ENCODE measurements at places on chromosomes 7 and 10.

DNA sequence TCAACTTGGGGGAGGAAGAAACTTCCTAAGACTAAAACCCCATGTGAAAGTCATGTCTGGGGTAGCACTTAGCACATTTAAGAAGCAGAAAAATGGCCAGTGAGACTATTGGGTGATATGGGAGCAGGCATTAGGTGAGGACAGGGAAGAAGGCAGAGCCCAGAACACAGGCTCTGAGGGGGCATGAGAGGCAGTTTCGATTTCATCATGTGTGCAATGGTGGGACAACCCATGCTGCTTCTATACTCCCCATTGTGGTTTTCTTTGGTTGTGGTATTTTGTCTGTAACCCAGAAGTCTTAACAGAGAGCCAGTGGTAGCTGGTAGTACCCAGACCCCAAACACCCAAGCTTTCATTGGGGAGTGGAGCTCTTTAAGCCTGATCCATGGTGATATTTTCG, 752.0 kb downstream of the GRID1 start:
- DNase-seq: no peak

- no peak for DNase-seq
These were observed 151.1 kb downstream of the CXCL12 start for GRCh38 chr10:44233561-44234482.

DNA sequence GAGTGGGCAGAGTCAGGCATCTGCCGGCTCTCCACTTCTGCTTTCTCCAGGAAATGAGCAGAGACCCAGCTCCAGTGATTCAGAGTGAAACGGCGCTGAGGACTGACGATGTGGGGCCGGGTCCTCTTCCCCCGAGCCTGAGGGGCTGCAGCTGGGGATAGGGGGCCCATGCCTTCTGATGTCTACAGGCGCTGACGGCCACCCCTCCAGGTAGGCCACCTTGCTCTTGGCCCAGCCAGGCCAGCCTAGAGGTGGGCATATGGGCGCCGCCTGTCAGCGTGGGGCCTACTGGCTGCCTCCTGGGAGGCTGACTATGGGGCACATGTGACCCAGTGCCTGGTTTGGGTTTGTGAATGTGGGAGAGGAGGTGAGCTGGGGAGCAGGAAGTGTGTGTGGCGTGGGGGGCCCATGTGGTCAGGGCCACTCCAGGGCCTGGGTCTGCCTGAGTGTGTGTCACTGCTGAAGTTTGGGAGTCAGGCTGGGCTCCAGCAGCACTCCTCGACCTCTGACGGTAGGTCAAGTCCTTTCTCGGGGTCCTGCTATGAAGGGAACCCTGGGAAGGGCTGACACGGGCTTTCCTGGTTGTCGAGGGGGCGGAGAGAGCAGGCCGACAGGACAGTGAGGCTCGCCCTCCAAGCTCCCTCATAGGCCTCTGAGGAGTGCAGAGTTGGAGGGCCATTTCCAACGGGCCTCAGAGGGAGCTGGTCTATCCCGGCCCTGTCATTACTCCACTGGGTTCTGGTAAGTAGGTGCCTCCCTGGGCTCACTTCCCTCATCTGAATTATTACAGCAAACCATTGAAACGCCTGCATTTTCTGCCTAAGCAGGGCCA, at the start of gene WDFY4:
WDFY4 (plus strand) TSS at position 82 of the 832 bp plus-strand sequence. CDS start 24,860 bp downstream, outside the sequence.
- no peak for DNase-seq

DNA sequence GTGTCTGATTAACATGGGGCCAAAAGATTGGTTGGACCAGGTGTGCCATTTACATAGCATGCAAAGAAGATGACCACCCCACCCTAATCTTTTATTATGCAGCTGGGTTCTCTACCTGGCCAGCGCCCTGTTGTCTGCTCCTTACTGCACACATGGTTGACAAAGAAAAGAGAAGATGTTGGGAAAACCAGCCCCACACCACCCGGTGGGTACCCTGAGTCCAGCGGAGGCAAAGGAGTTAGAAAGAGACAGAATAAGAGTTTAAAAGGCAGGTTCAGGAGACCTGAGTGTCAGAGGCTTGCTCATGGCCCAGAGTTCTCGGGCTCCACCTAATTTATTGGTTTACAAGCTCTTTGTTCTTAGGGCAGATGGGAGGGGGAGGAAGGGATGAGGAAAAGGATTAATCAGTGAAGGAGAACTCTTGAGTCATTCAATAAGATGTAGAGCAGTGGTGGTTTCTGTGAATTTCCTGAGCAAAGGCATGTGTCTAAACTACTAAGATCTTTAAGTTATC, 24.1 kb upstream of the ABCA13 start:
- no peak for DNase-seq

DNA sequence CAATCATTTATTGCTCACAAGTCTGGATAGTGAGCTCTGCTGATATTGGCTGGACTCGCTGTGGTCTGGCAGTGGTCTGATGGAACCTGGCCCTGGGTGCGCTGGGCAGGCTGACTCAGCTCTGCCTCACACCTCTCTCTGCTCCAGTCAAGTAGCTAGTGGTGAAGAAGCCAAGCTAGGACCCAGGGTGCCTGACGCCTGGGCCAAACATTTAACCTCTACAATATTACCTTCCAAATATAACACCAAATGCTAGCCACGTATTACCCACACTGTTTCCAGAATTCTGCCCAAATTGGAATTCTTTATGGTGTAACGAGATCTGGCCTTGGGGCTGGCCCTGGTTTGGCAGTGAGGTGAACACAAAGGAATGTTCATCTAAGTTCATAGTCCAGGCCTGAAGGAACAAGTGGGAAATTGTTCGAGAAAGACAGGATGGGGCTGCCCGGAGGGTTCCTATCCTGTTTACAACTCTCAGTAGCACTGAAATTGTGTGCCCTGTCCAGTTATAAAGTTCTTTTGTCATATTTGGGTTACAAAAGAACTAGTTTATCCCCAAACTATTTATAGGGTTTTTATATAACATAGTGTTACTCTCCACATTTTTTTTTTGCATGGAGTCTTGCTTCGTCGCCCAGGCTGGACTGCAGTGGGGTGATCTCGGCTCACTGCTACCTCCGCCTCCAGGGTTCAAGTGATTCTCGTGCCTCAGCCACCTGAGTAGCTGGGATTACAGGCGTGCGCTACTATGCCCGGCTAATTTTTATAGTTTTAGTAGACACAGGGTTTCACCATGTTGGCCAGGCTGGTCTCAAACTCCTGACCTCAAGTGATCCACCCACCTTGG, 16.3 kb downstream of the OR2AE1 start:
- DNase-seq: no peak

GRCh38 chr10:132354356-132355094, 22.5 kb downstream of the LRRC27 start:
- no peak for DNase-seq

DNA sequence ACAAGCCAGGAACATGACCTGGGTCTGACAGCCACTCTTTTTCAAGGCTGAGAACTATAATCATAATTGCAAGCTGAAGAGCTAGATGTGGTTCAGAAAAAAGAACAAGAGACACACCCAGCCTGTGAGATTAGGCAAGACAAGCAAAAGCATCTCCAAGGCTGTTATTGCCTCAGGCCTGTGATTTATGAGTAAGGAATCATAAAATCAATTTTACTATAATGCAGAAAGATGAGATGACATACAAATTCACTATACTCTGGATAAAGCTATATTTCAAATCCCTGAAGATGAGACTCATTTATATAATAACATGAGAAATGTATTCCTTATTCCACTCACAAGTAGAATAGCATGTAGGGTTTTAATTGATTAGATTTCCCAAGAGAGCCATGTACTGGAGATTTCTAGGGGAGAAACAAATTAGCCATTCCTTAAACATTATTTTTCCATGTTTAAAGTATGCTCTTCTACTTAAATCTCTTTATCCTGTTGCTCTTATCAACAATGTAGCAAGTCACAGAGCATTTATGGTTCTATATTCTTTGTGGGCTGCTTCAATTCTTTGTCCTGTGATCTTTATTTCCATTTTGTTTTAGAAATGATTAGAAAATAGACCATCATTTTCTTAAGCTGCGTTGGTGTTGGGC, 47.4 kb downstream of the FHIP2A start:
- DNase-seq: no peak

- no peak for DNase-seq
These were observed 205.8 kb upstream of the SLC26A5 start for GRCh38 chr7:103651593-103652377.

DNA sequence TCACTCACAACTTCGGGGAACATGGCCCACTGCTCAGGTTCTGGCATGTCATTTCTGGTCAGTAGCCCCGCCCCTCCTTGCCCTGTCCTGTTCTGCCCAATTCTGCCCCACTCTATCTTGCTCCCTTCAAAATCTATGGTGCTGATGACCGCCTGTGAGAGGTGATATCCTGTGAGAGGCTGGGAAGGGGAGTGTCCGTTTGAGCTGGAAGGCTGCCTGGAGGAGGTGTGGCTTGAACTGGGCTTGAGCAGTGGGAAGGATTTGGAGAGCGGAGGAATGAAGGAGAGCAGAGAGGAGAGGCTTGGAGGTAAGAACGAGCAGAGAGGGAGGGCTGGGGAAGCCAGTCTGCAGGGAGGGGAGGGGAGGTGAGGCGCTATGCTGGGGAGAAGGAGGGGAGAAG, 145.3 kb downstream of the RPS24 start:
- no peak for DNase-seq

- DNase-seq: no peak
These were observed 5.9 kb upstream of the SUN1 start for GRCh38 chr7:826230-826917.

DNA sequence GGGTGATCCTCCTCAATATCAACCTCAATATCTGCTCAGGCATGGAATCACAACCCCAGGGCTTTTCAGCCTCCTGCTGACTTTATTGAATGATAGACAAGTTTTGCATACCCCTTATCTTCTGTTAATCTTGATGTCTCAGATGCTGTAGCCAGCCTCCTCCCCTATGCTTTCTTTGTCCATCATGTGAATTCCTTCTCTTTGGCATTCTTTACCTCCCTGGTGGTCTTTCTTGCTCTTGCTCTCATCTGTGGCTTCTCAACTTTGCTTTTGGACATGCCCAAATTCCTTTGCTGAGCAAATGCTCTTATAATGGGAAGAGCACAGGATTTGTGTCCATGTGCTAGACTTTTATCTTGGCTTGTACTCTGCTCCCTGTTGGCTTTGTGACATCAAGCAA, 73.4 kb upstream of the FAM13C start:
- no peak for DNase-seq

GRCh38 chr7:33248671-33249070, 119.3 kb downstream of the BBS9 start:
- DNase-seq: no peak

- DNase-seq: no peak
These were observed 395.8 kb upstream of the ZMIZ1 start for GRCh38 chr10:78672918-78673317.

GRCh38 chr7:142873281-142873784, 12.2 kb downstream of the TRPV6 start:
- DNase-seq: no peak

- no peak for DNase-seq
These were observed 19.1 kb downstream of the TSPAN14 start for GRCh38 chr10:80473096-80473657.

GRCh38 chr10:114584419-114584818, 73.7 kb downstream of the ABLIM1 start:
- DNase-seq: no peak

GRCh38 chr7:36860681-36861080, 136.4 kb upstream of the AOAH start:
- DNase-seq: no peak

GRCh38 chr7:128738570-128739047, 550 bp upstream of the CALU start:
- no peak for DNase-seq
